ENCODE measurements at places on chromosomes 1 and 21. TPM values are rescaled to one million over a fixed set of nuclear protein-coding genes. Genes with fewer than 3 reads are reported as not detected.

DNA sequence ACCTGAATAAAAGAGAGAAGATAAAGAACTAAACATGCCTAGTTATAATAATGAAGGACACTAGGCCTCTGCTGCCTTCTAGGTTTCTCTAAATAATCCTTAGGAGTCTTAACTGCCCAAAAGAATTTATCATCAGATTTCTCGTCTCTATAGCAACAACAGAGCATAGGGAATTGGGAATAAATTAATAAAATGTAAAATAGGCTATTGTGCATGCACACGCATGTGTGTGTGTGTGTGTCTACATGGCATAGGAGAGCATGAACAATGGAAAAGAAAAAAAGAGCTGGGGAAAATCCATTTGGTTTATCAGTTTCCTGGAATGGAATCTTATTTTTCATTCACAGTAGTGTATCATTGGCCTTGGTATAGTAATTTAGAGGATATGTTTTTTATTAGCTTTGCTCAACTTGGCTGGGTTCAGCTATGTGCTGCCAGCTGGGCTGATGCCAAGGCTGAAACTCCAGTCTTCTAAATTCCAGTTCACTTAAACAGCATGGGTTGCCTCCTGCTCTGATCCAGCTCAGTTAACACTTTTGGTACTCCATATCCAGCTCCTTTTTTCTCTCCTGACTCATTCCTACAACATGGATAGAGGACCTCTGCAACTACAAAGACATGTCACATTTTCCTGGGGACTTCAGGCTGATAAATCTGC lies 80.6 kb upstream of the SLFNL1 start:
- no peak overlapping the region for H3K4me3 ChIP-seq
- peak; percentile 93 for DNase-seq

DNA sequence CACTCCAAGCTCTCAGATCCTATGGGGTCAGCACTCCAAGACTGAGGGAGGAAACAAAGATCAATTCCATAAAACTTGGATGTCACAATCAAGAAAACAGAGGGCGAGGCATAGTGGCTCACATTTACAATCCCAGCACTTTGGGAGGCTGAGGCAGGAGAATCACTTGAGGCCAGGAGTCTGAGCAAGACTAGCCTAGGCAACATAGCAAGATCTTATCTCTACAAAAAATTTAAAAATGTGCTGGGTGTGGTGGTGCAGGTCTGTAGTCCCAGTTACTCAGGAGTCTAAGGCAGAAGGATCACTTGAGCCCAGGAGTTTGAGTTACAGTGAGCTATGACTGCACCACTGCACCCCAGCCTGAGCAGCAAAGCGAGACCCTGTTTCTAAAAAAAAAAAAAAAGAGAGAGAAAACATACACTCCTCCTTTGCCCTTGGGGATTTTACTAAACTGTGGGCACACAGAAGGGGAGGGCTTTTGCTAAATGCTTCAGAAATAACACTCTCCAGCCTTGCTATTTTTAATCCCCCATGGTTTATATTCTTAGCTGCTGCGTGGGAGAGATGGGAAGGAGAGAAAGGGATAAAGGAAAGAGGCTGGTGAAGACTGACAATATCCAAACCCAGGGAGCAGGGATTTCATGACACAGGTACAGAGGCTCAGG lies 18.1 kb downstream of the ARHGEF2 start:
- no peak overlapping the region for H3K27ac ChIP-seq
- no peaks in the 10 kb centered on the region for H3K27me3 ChIP-seq
- DNase-seq = no peak
- H3K36me3 ChIP-seq = no peaks in the 10 kb centered on the region
- peaks cover 8% of the 10 kb centered on the region for H3K4me1 ChIP-seq

DNA sequence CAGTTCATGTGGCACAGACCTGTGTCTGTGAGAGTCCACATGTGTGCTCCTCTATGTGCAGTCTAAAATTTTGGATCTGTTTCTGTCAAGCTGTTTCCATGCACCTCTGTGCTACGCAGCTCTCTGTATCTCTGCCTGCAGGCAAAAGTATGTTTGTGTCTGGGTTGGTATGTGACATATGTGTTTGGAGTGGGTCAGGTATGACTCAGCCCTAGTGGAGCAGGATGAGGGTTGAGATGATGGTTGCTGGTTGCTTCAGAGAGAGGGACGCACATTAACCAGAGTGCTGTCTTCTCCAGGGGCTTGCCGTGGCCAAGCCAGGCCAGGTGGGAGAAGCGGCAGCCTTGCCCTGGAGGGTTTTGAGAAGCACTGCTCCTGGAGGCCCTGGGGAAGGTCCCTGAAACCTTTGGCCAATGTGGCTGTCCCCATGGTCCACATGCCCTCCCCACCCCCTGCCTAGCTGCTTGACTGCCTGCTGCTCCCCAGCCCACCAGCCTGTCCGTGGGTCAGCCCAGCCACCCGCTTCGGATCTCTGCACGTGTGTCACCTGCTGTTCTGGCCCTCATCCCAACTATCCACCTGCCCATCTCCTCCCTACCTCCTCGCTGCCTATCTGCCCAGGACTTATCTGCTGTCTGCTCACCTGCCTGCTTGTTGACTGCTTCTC lies 4.1 kb upstream of the EVA1B start:
- no peak overlapping the region for H3K4me3 ChIP-seq
- DNase-seq = no peak
- H3K27ac ChIP-seq = no peak overlapping the region
- peaks cover 12% of the 10 kb centered on the region for H3K4me1 ChIP-seq

Gene CFAP74
- 2.8 TPM for total RNA-seq

GRCh38 chr1:204544321-204544720 lies 28.1 kb downstream of the MDM4 start:
- no peak overlapping the region for H3K27ac ChIP-seq
- no peaks in the 10 kb centered on the region for H3K4me1 ChIP-seq
- H3K4me3 ChIP-seq = no peak overlapping the region

Gene NGF
- total RNA-seq = 0.81 TPM

GRCh38 chr1:66388913-66389312 lies 145.0 kb upstream of the SGIP1 start:
- H3K27ac ChIP-seq = no peak overlapping the region
- DNase-seq = no peak
- H3K4me1 ChIP-seq = no peaks in the 10 kb centered on the region
- H3K27me3 ChIP-seq = no peaks in the 10 kb centered on the region

Gene C1orf53
- 11.1 TPM for total RNA-seq

Gene GSTM2
- total RNA-seq = 105 TPM

DNA sequence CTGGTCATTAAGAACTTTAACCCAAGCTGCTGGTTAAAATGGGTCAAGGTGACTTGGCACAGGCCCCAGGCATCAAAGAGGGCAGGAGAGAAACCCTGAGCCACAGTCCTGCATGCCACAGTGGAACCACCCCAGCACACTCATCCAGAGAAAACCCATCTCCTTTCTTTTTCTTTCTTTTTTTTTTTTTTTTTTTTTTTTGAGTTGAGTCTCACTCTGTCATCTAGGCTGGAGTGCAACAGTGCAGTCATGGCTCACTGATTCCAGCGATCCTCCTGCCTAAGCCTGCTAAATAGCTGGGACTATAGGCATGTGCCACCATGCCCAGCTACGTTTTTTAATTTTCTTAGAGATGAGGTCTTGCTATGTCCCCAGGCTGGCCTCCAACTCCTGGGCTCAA lies 109.2 kb upstream of the RAB4A start:
- H3K4me1 ChIP-seq = peaks cover 4% of the 10 kb centered on the region
- H3K27me3 ChIP-seq = no peaks in the 10 kb centered on the region
- H3K4me3 ChIP-seq = no peak overlapping the region

- no peaks in the 10 kb centered on the region for H3K36me3 ChIP-seq
- H3K4me3 ChIP-seq = no peak overlapping the region
- H3K4me1 ChIP-seq = no peaks in the 10 kb centered on the region
- no peaks in the 10 kb centered on the region for H3K27me3 ChIP-seq
- no peak overlapping the region for H3K27ac ChIP-seq
- DNase-seq = no peak
Measured at GRCh38 chr1:208709981-208710380, 465.8 kb upstream of the PLXNA2 start.
